ENCODE measurements at places on chromosomes 2 and 18.

GRCh38 chr2:230678451-230678850, 34.2 kb upstream of the CAB39 start:
- DNase-seq: no peak

- DNase-seq: no peak
These were observed 43.4 kb upstream of the MTCL1 start for GRCh38 chr18:8661754-8662559.

GRCh38 chr2:15795426-15795825, 144.9 kb upstream of the MYCN start:
- DNase-seq: no peak

DNA sequence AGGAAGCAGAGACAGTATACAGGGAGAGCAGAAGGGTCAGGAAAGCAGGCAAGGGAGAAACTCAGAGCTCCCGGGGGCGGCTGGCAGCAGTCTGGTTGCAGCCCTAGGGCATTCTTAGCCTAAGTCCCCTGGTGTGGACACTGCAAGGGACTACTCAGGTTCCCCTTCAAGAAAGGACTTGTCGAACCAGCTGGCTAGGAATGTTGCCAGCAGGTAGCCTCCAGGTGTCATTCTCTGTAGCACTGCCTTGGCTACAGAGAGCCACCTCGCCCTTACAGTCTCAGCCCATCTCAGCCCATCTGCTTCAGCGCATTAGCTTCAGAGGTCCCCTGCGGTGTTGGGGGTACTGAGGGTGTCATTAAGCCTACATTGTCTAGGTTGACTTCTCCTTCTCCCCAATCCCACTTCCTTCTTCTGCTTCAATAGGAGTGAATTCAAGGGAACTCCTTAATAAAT, 11.3 kb upstream of the TMSB10 start:
- DNase-seq: no peak

DNA sequence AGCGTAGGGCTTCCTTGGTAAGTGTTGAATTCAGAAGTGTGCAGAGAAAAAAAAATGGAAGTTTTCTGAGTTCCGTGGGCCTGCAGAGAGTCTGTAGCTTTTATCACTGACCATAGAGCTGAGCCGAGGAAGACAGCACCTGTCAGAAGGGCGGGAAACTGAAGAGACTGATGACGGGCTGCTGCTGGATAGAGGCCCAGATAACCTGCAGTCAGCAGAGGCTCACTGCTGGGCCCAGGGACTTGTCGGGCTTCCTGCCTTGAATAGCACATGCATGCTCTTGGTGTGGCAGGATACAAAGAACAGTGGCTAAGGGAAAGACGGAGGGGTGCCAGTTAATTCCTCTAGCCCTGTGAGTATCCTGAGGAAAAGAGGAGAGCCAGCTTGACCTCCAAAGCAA, 166.4 kb downstream of the MGAT5 start:
- DNase-seq: no peak

GRCh38 chr2:20188851-20189250, 36.1 kb downstream of the SDC1 start:
- no peak for DNase-seq

- no peak for DNase-seq
These were observed 118.8 kb upstream of the CYP1B1 start for GRCh38 chr2:38194751-38195150.

- DNase-seq: no peak
These were observed 307.5 kb downstream of the C1D start for GRCh38 chr2:67755156-67755882.

DNA sequence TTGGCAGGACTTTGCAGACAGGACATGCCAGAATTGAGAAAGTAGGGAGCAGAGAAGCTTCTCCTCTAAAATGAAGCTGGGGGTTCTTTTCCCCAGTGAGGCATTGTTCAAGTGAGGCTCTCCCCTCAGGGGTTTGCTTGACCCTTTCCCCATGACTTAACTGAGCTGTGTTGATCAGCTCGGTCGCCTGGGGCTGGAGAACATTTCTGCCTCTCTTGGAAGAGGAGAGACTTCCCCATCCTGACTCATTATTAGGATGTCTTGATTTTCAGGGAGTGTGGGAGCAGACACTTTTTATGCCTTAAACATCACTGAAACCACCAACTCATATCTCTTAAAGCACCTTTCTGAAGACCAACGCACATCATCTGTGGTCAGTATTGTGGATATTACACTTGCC, 27.9 kb upstream of the GLI2 start:
- DNase-seq: no peak

DNA sequence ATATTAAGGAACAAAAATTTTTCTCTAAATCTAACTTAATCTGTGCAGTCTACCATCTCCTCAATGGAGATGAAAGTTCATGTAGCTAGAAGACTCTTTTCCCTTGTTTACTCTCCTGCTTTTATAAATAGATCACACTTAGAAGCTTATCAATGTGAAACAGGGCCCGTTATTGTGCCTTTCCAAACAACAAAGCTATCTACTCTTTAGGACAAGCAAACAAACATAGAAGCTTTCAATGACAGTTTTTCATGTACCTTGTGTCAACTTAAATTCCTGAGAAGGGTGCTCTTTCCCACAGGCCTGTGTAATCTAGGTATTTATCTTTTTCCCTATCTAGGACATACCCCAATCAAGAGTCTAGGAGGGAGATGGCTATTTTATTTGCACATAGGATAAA, 247.8 kb upstream of the CWC22 start:
- DNase-seq: no peak

GRCh38 chr18:8503248-8503647, 106.0 kb upstream of the RAB12 start:
- no peak for DNase-seq
